Ecto neural progenitor cell (in vitro differentiated cells): ENCODE measurements at places on chromosomes 4 and X.

DNA sequence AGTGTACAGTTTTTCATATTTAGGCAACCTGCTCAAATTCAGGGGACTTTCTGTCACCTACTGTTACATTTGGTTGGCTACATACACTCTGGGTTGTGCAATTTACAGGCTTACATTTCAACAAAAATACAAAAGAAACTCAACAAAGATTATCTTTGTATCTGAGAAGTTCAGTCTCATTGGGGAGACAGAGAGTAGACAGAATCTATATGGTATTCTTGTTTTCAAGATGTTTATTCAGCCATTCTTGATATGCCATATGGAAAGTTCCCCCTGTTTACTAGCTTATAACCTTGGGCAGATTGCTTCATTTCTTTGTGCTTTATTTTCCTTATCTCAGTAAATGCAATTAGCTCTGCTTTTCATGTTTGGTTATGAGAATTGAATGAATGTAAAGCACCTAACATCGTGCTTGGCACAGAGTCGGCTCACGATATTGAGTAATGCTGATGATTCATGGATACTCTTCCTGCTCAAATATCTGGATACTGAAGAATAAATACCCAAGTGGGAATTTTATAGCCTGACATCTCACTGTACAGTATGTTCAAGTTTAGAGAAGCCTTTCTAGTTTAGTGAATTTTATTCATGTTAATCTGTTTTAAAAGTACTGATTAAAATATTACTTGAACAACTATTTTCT is 96.5 kb upstream of the PACRGL start:
- DNase-seq, result no peak

DNA sequence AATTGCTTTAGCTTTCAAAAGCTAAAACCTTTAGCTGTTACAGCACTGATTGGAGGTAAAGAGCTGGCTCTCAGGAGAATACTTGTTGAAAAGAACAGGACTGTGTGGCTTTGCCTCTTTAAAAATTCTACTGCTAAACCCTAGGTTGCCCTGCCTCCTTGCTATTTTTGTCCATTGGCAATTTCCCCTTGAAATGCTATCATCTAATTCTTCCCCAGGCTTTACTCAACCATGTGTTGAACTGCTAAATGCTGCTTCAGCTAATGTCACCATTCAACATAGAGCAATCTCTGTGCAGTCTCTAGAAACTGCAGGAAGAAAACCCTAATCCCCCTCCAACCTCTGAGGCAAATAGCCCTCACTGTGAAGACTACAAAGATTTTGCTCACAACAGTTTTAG is 203.7 kb upstream of the ARX start:
- no peak for DNase-seq

DNA sequence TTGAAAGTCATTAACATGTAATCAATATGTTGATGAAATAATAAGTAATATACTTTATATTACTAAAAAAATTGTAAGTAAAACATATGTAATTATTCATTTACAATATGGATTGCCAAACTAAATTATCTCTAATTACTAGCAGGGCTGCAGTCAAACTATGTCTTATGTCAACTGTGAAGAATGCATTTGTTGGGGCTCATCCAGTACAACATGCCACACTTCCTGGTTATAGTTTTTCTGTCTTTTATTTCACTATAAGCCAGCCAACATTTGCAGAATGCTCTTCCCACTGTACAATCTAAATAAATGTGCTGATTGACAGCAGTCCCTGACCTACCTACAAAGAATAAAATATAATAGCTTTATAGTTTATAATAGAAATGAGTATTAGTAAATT is 975.4 kb upstream of the NDST4 start:
- DNase-seq, result no peak

DNA sequence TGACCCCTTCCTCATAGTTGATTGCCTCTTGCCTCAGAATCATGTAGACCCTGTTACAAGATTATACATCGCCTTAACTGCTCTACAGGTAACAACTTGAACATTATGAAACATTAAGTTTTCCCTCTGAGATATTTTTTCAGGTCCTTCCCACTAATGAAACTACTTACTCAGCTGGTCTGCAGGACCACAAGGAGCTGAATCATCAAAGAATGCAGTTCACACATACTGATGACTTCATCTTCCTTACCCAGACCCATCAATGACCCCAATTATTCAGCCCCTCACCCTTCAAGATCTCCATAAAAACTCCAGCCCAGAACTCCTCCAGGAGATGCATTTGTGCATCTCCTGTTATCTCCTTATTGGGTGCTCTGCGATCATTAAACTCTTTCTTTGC is 720.9 kb downstream of the RAPGEF2 start:
- DNase-seq, result no peak

GRCh38 chr4:182518421-182518820 is 275.2 kb downstream of the TENM3 start:
- no peak for DNase-seq

DNA sequence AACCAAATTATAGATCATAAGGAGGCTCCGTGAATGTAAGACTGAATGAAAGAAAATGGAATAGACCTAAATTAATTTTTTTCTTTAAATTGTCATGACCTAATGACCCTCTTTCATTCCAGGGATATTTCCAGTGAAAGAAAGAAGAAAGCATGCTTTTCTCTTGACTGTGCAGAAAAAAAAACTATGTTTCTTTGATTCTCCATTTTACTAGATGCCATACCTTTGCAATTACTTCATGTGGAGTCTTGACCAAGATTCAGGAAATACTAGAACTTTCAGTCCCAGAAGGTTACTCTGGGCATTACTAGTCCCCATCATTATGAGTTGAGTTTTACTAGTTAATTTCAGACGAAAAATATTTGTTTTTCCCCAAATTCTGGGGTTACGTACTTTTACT is 6.4 kb upstream of the COMMD8 start:
- no peak for DNase-seq

GRCh38 chr4:74487771-74488170 is 42.8 kb downstream of the AREG start:
- no peak for DNase-seq

DNA sequence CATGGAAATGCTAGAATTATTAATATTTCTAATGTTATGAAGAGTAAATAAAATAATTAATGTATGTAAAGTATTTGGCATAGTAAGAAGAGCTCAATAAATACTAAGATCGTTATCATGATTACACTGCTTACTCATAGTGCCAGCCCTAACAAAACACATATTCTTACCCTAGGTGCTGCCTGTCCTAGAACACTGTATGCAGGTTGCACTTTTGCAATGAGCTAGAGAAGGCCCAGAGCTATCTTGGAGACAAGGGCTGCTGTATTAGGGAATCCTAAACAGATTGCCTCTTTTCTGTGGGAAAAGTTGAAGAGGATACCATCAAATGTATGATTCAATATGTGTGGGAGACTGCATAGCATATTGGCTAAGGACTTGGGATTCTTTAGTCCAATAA is 48.0 kb upstream of the TMEM164 start:
- no peak for DNase-seq

GRCh38 chrX:30253257-30253656 is 6.3 kb downstream of the MAGEB1 start:
- no peak for DNase-seq

GRCh38 chr4:112284662-112285411 is 867 bp downstream of the TIFA start:
- no peak for DNase-seq

- no peak for DNase-seq
Observed at GRCh38 chr4:136650541-136651277, 881.6 kb downstream of the PCDH18 start.

- DNase-seq, result no peak
Observed at GRCh38 chr4:113560579-113560978, 201.0 kb downstream of the CAMK2D start.

GRCh38 chr4:84778041-84778440 is 188.4 kb downstream of the WDFY3 start:
- DNase-seq, result no peak

DNA sequence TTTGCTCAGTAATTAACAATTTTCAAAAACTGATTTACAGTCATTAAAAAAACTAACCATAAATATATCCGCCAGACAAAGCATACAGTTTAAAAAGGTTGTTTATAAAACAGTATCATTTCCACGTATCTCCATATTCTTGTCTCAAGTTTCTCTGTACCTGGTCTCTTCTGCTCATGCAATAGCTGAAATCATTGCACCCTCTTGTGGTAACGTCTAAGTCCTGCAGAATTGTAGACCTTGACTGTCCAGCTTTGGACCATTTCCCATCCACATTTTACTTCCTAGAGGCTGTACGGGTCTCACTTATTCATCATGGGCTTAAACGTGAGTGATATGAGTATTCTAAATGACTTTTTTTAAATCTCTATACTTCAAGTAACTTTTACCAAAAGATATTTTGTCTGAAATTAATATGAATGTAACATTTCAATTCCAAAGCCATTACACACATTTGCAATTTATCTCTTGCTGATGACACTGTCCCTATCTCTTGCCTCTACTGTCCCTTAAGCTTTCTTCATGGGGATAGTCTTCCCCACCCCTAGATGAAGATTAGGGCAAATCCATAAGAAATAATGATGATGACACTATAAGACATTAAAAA is 118.5 kb downstream of the BTC start:
- DNase-seq, result no peak

- DNase-seq, result no peak
Observed at GRCh38 chrX:133390676-133391075, 24.6 kb downstream of the GPC4 start.

DNA sequence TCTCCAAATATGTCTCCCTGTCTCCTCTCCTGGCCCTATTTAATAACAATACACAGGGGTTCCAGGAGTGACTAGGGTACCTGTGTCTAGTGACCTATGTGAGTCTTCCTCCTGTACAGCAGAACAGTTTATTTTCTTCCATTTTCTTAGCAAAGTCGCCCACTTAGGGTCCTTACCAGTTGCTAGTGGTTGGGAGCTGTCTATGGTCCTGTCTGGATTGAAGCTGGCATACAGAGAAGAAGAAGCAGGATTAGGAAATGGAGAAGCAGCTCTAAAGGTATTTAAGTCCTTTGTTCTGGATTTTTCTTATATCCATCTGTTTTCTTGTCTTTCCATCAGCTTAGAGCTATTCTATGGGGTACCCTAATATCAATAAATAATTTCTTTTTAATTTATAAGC is 587.1 kb upstream of the CPEB2 start:
- no peak for DNase-seq

GRCh38 chrX:147920161-147920666 is 8.5 kb downstream of the FMR1 start:
- no peak for DNase-seq

DNA sequence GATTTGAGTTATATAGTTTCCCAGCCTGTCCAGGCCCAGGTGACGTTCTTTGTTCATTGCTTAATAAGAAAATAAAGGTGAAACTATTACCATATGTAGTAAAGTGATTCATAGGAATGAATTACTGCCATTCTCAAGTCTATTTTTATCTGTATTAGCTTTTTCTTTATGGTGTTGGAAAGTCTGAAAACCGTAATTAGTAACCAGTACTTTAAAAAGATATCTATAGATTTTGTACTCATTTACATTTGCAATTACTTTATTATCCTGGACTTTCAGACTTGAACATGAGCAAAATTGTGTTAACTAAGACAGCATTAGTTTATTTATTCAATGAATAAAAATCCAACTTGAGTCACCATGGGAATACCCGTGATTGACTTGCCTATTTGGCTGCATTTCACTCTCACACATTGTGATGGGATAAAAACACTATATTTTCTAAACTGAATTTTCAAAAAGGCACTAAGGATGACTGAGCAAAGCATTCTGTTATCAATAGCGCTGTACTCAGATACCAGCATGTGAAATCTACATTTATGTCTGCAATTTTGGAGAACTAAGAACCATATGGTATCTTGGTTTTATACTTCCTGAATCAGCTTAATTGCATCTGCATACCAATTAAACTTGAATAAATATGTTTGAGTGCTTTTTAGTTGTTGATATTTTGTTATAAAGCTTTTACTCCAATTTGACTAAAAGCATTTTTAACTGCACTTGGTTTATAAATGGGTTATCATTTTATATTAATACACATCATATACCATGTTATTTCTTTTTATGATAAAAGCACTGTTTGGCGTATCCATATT is 154.6 kb downstream of the CCSER1 start:
- DNase-seq, result no peak

DNA sequence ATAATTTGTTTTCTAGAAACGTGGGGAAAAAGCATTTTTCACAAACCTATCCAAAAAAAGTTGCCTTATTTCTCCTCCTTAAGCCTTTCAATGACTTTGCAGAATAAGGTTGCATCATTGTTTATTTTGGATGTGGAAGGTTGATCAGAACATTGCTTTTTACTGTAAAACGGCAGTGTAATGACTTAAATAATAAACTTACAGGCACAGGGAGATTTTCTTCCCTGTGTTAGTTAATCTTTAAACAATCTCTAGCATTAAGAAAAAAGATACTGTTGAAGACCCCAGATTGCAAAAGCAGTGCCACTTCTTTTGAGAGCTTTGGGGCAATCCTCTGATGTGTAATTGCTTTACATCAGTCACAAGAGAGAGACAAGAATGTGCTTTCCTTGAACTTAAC is 153.4 kb downstream of the ARX start:
- DNase-seq, result no peak

DNA sequence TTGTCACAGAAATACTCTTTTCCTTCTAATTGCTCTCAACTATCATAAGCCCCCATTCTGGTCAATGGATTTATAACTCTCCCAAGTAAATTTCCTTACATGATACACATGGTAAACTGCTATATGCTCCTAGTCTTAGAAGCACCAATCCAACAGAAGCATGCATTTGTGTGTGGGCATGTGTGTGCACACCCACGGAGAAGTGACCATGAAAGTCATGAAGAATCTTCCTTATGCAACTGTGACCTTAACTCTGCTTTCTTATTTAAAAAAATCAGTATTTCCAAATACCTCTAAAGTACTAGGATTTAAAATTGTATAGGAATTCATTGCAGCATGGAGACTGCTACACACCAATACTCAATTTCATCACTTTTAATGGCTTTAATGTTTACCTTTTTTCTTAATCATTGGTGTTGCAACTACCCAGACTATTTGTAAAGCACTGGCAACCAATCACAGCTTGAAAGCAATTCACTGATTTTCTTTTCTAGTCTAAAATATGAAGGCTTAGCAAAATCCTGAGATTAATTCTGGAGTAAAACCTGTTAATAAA is 47.6 kb downstream of the MAML3 start:
- DNase-seq, result no peak

DNA sequence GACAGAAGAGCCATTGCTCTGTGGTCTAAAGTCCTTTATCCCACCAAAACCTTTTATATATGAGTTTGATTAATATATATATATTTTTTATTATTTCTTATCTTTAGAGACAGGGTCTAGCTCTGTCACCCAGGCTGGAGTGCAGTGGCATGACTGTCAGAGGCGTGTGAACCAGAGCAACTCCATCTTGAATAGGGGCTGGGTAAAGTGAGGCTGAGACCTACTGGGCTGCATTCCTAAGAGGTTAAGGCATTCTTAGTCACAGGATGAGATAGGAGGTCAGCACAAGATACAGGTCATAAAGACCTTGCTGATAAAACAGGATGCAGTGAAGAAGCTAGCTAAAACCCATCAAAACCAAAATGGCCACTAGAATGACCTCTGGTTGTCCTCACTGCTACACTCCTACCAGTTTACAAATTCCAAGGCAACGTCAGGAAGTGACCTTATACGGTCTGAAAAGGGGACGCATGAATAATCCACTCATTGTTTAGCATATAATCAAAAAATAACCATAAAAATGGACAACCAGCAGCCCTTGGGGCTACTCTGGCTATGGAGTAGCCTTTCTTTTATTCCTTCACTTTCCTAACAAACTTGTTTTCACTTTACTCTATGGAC is 10.5 kb downstream of the TBCK start:
- DNase-seq, result no peak

GRCh38 chr4:39568805-39569204 is 41.6 kb upstream of the UGDH start:
- DNase-seq, result no peak
